ENCODE measurements at places on chromosomes 2 and 18.
A peak's percentile ranks its signal among the peaks of the same experiment; 100 is the strongest.

- peak; percentile 69 for DNase-seq
These were observed 141.9 kb upstream of the ID2 start for GRCh38 chr2:8539743-8540551.

DNA sequence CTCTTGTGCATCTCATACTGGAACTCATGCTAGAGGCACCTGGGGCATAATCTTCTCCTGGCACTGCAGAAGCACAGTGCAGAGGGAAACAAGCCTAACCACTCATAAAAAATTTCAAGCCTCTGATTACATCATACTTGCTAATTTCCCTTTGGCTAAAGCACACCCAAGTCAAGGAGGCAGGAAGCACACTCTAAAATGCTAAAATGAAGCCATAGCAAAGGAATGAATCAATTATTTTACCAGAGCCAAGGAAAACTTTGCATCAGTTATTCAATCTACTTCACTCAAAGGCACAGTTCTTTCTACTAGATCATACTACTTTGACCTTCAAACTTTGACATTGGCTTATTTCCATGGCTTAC lies 79.6 kb upstream of the SPOPL start:
- DNase-seq: no peak

- DNase-seq: no peak
These were observed 1210.3 kb upstream of the ZEB2 start for GRCh38 chr2:145729993-145730770.

- no peak for DNase-seq
These were observed 121.6 kb downstream of the ZRANB3 start for GRCh38 chr2:135409436-135409835.

DNA sequence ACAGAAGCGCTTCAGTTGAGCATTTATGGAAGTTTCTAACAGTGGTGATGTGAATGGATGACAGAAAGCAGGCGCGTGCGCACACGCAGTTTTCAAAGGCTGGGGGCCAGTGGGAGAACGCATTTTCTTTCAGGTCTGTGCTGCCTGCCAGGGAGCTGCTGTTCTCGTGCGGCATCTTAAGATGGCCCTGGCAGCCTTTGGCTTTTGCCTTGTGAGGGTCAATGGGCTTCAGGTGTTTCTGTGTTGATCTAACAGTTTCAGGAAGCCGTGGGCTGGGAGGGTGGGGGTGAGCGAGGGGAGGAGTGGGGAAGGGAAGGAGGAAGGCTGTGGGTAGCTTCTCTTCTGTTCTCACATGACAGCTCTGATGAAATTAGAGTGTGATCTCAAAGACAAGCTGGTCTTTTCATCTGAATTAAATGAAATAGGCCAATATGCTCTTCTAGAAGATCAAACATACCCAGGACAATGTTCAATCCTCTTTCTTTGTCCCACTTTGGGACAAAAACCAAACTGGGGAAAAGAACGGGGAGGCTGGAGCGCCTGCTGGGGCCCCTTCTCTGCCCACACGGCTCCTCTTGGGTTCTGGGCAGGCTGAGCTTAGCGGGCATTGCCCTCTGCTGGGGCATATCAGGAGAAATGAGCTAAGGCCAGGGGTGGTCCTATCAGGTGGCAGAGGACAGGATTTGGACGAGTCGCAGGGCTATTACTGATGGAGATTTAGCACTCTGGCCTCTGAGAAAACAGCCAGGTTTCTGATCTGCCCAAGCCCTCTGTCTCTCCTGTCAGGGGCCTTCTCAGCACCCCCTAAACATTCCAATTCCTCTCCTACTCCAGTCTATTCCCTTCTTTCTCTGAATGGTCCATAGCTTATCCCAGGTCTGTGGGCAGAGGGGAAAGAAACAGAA lies 126.2 kb upstream of the LGALSL start:
- peak; percentile 33 for DNase-seq

DNA sequence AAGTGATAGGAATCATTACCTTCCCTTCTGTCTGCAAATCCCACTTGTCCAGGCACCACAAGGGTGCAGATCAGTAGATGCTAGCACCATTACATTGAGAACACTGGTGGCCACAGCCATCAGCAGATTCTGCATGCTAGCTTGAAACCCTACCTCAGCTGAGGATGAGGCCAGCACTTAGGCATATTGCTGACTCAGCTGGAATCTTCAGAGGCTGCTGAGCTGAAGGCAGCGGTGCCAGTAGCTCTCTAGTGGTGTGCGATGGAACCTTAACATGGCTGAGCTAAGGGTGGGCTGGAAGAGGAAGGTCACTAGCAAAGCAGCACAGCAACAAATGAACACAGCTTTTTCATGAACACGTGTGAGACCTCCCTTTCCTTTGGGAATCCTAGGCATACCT lies 19.0 kb upstream of the CPO start:
- DNase-seq: no peak

GRCh38 chr18:67080601-67081000 lies 435.9 kb downstream of the DSEL start:
- DNase-seq: no peak

GRCh38 chr2:25460261-25460905 lies 118.7 kb upstream of the DNMT3A start:
- no peak for DNase-seq

DNA sequence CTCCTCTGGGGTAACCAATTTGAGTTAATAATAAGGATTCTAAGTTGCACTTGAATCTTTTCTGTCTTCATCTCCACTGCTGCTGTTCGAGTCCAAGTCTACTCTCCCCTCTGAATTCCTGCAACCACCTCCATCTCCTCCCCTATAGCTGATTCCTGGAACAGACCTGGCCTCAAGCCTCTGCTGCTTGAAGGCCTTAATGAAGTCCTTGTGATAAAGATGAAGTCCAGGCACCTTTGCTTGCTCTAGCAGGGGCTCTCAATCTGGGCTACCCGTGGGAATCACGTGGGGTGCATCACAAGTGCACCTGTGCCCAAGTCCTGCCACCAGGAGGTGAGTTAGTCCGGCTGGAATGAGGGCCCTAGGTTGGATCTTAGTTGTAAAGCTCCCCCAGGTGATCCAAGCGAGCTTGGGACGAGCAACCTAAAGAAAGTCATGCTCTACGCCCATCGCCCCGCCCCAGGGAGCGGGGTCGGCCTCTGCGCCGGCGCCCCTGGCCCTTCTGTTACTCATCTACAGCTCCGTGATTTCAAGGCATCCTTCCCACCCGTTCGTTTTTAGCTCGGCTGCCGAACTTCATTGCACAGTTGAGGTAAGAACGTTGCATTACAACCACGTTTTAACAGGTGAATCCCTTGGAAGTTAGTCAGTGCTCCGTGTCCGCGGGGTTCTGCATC lies 905 bp upstream of the IAH1 start:
- peak; percentile 20 for DNase-seq

GRCh38 chr2:137231628-137232027 lies 466.3 kb downstream of the THSD7B start:
- no peak for DNase-seq

- no peak for DNase-seq
These were observed 580.1 kb upstream of the ID2 start for GRCh38 chr2:8101614-8102277.

- DNase-seq: no peak
These were observed 12.5 kb downstream of the MARCO start for GRCh38 chr2:118954297-118955060.

DNA sequence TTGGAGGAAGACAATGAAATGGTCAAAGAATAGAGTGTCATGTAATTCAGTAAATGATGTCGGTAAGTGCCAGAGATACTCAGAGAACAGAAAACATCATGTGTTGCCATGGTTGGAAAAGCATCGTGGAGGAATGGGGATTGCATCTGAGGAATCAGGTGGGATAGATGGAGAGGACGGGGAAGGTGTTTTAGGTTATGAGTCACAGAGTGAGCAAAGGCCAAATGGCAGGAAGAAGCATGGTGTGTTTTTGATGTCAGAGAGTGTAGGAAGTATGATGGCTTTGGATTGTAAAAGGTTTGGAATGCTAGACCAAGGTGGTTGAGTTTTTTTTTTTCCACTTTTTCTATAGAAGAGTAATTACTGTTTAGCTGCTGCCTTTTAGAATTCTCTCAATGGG lies 27.5 kb upstream of the CD28 start:
- DNase-seq: no peak

DNA sequence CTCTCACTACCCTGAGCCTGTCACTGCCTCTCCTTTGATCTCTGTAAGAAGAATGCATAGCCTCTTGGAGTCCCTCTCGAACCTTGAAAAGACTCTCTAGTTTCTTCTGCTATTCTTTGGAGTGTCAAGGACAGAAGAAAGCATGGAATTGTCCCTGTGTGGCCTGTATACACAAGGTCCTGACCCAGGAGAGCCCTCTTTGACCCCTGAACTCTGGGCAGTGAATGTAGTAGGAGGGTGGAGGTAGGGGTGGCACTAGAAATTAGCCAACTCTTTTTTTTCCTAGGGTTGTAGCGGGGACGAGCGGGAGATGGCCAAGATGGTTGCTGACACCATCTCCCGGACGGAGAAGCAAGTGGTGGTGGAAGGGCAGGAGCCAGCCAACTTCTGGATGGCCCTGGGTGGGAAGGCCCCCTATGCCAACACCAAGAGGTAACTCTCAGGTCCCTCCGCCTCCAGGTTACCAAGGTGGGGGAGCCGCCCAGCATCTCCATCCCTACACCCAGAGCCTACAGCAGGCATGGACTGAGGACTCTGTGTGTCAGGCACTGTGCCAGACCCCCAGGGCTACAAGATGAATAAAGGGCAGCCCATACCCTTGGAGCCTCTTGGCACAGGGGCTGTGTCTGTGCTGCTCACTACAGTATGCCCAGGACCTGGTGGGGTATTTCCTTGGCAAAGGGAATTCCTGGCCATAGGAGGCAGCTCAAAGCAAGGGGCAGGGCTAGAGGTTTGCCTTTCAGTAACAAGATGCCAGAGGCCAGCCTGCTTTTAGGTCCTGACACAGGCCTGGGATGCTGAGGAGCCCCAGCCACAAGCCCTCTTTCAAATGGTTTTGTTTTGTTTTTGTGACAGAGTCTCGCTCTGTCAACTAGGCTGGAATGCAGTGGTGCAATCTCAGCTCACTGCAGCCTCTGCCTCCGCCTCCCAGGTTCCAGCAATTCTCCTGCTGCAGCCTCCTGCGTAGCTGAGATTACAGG lies 16.4 kb downstream of the VIL1 start:
- DNase-seq: no peak

DNA sequence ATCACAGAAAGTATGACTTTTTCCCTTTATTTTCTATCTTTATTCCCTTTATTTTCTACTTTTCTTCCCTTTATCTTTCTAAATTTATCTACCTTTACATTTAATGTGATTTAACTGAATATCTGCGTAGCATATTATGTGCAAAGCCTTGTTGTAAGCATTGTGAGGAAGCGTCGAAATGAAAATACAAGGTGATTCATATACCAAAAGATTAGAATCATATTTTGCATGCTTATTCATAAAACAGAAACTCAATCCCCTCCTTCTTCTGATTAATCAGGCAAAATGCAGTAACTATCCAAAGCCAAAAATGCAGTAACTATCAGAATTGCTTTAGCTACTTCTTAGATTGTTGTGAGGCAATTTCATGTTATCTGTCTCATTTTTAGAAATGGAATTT lies 393.0 kb downstream of the CDH19 start:
- no peak for DNase-seq

DNA sequence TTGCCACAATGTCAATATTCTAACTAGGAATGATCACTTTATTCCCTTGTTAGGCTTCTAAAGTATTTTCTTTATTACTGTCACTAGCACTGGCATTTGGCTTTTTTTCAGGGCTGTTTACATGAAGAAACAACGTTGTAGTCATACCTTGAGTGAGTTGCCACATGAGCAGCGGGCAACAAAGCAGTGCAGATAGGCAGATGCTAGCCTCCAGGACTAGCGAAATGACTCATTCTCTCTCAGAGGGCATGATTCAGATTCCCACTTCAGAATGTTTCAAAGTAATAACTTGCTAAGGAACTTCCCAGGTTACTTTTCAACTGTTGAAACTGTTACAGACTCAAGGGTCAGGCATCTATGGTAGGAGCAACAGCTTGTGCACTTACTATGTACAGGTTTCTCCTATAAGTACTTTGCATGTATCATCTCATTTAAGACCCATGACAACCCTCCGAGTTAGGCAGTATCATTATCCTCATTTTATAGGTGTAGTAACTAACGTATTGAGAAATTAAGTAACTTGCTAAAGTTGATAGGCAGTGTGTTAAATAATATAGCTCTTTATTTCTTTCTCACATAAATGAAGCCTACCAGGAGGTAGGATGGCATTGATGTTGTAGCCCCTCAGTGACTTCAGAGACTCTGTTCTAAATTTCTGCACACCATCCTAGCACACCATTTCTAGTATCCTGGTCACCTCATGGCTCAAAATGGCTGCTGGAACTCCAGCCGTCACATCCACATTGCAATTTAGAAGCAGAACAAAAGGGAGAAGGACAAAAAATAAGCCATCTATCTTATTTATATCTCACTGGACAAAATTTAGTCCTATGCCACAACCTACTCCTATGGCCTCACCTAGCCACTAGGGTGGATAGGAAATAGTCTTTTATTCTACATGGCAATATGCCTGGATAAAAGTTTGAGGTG lies 83.3 kb downstream of the ICOS start:
- DNase-seq: no peak

- no peak for DNase-seq
These were observed 86.1 kb upstream of the KYNU start for GRCh38 chr2:142791335-142791734.

- no peak for DNase-seq
These were observed 2.1 kb downstream of the NABP1 start for GRCh38 chr2:191679818-191680600.

Measured in NCI-H526 (cell line).